CD4-positive, alpha-beta memory T cell (primary cell): ENCODE measurements at places on chromosomes 1 and 21. TPM values are rescaled to one million over a fixed set of nuclear protein-coding genes. Genes with fewer than 3 reads are reported as not detected.

Gene AIRE
- total RNA-seq: not detected

Gene PGBD5
- total RNA-seq: not detected

Gene CFHR2
- not detected for total RNA-seq

Gene LCE1D
- not detected for total RNA-seq

Gene TIAM1
- total RNA-seq: 104 TPM

Gene CRP
- not detected for total RNA-seq

Gene KCNA3
- total RNA-seq: 124 TPM
